ENCODE measurements at places on chromosomes 4 and X. TPM values are rescaled to one million over a fixed set of nuclear protein-coding genes. Genes with fewer than 3 reads are reported as not detected.

The PABPC4L gene
- 0.47 TPM for total RNA-seq

The ELF4 gene
- total RNA-seq, result 1.5 TPM

The ADGRL3 gene
- 2.8 TPM for total RNA-seq

The SPATA4 gene
- 1.7 TPM for total RNA-seq

The DIPK2B gene
- total RNA-seq, result 12.0 TPM

The NLGN3 gene
- total RNA-seq, result 0.16 TPM

The RASL11B gene
- 0.40 TPM for total RNA-seq

The HAUS7 gene
- 12.3 TPM for total RNA-seq

The SLC25A5 gene
- 48.1 TPM for total RNA-seq

The HSFX1 gene
- total RNA-seq, result 2.2 TPM

Data from psoas muscle (tissue), 8 donors.